Upper lobe of left lung (tissue), 6 donors: ENCODE measurements at places on chromosomes 11 and 22.
A peak's percentile ranks its signal among the peaks of the same experiment; 100 is the strongest.

- DNase-seq, result no peak
Observed at GRCh38 chr11:4061700-4062099, 32.9 kb upstream of the RRM1 start.

GRCh38 chr11:35874751-35875450 lies 69.0 kb upstream of the LDLRAD3 start:
- DNase-seq, result no peak

- no peak for DNase-seq
Observed at GRCh38 chr11:123448823-123449222, 18.8 kb downstream of the GRAMD1B start.

DNA sequence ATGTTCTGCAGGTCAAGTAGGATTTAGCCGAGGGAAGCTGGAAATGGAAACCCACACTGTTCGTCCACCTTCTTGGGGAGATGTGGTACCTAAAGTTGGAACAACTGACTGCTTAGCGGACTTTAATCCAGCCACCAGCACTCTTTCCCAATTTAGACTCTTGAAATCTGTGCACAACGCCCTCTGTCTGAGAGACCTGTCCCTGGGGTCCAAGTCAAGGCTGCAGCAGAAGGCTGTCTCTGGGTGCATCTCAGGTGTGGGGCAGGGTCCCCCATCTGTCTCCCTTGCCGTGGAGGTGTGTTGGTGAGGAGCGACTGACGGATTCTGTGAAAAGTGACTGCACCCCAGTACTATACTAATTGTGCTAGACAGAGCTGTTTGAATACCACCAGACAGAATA lies 168.2 kb upstream of the CADM1 start:
- DNase-seq, result no peak

DNA sequence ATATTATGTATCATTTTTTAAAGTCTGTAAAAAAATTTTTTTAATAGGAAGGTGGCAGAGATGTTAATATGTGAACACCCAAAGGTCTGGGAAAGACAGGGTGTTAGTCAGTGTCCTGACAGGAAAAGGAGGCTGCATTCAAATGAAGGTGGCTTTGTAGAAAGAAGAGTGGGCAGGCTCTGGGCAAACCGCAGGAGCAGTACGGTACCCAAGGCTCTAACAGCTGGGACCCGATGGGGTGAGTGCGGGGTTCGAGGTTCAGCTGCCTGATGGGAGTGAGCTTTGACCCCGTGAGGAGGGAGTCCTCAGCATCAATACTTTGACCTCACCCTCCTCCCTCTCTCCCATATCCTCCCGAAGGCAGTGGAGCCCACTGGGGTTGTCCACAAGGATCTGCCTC lies 142.5 kb downstream of the C11orf91 start:
- peak; percentile 17 for DNase-seq

DNA sequence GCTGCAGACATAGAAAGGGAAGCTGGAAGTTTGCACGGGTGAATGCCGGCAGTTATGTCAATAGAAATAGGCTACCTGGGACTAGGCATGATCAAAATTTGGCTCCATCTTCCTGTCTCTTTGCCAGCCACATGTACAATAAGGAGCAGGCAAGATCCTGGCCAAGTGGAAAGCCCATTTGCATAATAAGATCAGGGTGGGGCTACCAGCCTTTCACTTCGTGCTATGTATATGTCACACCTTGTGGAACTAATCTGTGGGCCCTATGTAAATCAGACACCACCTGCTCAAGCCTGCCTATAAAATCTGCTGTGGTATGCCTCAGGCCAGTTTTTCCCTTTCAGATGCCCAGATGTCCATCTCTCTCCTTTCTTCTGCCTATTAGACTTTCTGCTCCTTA lies 79.3 kb upstream of the DRD2 start:
- no peak for DNase-seq

DNA sequence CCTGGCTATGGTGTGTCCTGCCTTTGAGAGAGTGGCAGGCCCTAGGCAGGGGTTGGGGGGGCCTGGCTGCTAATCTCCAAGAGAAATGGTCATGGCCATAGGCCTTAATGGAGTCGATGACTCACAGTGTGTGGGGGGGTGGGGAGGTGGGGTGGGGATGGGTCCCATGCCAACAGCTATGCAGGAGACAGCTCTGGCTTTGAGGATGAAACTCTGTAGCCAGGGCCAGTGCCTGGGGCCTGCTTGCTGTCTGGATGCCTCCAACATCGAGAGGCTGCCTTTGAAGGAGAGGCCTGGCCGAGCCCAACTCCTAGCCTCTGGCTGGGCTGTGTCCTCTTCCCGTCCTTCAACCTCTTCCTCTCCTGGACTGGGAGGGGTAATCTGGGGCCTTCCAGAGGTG lies 23.9 kb upstream of the TSPAN18 start:
- no peak for DNase-seq

DNA sequence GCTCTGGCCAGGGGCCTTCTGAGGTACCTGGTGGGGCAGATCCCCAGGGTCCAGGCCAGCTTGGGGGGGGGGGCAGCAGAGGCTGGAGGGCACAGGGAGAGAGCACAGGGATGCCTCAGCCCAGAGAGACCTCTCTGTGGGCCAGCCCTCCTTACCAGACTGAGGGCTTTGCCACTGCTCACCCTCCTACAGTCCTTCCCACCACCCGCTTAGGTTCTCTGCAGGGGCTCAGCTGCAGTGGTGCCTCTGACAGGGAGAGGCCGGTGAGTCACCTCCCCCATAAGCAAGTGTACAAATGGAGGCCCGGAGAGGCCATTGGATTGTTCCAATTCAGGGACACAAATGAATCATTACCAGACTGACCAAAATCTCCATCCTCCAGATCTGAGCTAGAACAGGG lies 68.1 kb upstream of the LMO1 start:
- no peak for DNase-seq

- peak; percentile 92 for DNase-seq
Observed at GRCh38 chr11:64185175-64185692, 737 bp upstream of the STIP1 start.

DNA sequence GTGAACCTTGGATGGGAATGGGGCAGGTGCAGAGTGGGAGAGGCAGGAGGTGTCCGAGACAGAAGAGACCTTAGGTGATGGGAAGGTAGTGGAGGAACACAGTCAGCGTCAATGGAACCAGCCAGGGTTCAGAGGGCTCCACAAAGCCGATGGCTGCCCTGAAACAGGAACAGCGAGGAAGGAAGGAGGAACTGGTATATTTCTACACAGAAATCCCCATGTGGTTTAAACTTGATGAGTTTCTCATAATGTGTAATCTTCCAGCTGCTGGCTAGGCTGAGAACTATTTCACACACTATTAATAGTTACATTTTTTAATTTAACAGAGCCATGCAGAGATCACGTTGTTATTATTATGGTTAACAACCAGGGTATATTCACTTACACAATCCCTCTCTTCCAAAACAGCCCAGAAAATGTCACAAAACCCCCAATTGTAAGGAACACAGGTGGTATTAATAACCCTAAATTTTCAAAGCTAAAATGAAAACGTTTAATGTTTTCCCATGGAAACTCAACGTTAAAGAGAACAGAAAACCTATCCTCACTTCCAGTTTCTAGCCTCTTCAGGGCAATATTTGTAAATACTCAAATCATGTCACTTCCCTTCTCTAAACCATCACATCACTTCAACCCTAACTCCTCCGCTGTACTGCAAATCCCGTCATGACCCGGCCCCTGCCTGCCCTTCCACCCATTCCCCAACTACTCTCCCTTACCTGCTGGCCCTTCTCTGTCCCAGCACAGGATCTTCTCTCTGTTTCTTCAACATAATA lies 74.5 kb upstream of the ARFGAP3 start:
- no peak for DNase-seq

DNA sequence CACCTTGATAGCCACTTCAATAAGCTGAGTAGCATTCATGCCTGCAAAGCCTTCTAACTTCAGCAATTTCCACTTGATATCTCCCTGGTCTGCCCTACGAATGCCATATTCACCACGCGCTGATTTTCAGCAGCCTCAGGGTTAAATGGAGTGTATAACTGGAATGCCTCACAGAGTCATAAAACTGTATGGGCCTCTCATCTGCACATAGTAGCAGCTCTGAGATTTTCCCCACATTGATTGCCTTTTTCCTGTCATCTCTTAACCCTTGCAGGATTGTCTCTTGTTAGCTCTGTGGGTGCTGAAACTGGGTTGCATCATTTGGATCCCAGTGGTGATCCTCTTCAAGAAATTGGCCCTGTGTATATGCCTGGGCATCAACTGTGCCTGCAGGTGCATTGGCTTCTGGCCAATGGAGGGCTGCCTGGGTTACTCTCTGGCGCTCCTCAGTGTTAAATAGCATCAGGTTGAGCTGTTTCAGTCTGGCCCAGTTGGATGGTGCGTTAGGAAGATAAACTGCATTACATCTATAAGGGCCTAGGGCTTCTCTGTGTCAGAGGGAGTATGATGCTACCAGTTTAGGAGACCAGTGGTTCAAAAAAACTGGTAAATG lies 17.4 kb upstream of the GLYATL1 start:
- DNase-seq, result no peak

DNA sequence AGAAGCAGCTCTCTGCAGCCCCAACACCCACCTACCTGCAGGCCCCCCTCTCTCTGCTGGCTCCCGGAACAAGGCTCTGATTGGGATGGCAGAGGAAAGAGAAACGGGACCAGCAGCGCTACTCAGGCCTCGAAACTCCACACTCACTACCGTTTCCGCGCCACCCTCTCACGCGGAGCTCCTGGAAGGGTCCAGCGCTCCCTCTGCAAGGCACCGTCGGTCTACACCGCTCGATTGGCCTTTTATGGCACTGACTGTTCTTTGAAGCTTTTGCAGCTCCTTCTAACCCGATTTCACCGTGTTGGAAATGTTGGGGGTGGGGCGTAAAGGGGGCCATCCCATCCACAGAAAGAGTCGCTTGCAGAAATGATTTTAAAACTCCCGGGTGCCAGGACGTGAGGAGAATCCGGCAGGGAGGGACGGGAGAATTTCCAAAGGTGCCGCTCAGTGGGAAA lies 323 bp upstream of the PANX1 start:
- DNase-seq, result no peak
